ENCODE measurements at places on chromosomes 5 and 9.

- no peak for DNase-seq
Observed at GRCh38 chr5:38613992-38614836, 57.8 kb upstream of the LIFR start.

DNA sequence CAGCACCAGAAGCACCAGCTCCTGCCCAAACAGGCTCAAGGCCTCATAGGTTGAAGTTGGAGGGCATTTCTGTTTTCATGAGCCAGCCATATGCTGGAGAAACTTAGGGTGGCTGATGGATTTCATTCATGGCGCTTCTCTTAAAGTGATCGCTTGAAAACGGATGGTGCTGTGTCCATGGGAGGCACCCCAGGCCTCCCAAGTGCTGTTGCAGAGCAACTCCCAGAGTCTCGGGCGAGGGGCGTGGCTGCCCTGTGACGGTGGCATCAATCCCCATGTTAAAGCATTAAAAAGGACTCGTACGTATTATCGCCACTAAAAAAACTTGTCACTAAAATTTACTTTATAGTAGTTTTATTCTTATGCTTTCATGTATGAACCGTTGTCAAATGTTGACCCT, 128.3 kb downstream of the MRPL36 start:
- no peak for DNase-seq

DNA sequence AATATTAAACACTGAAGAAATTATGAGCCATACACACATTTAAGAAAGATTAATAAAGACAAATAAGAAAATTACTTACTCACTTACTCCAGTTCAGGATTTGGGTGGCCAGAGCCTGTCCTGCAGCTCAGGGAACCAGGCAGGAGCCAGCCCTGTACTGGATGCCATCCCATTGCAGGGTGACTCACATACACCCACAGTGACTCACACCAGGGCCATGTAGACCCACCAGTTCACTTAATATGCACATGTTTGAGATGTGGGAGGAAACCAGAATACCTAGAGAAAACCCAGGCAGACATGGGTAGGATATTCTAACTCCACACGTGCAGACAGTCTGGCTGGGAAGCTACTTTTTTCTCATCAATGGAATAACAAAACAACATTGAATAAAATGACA, 49.6 kb upstream of the ADRB2 start:
- DNase-seq = no peak

GRCh38 chr5:177372910-177373309, 11.3 kb upstream of the SLC34A1 start:
- no peak for DNase-seq

- no peak for DNase-seq
Observed at GRCh38 chr9:89738137-89738932, 133.5 kb downstream of the GADD45G start.

GRCh38 chr5:178194026-178194425, 6.9 kb upstream of the GMCL2 start:
- DNase-seq = no peak

GRCh38 chr9:120559546-120559945, 20.4 kb downstream of the CDK5RAP2 start:
- DNase-seq = no peak

GRCh38 chr5:102018690-102019089, 277.4 kb downstream of the SLCO4C1 start:
- DNase-seq = no peak

- DNase-seq = no peak
Observed at GRCh38 chr9:77649109-77649812, 1.1 kb upstream of the GNA14 start.

GRCh38 chr5:85813146-85813545, 804.6 kb upstream of the COX7C start:
- no peak for DNase-seq

Measured in effector CD4-positive, alpha-beta T cell (primary cell).